ENCODE measurements at places on chromosomes 7 and 10.

- DNase-seq: no peak
Measured at GRCh38 chr7:1027242-1028043, 16.9 kb upstream of the GPR146 start.

DNA sequence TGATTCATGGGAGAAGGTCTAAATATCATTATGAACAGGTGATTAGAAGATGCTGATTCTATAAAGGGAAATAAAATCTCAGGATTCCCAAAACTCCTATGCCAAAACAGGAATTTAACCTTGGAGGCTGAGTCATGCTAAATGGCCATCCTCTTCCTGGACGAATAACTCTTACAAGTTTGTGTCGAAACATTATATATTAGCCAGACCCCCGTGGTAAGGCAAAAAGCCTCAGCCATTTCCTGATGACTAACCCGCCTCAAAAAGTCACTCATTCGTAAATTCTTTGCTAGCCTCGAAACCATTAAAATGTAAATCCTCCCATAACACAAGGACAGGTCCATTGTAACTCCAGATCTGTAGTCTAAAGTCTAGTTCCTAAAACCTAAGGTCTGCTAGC lies 32.0 kb downstream of the CUL2 start:
- no peak for DNase-seq

DNA sequence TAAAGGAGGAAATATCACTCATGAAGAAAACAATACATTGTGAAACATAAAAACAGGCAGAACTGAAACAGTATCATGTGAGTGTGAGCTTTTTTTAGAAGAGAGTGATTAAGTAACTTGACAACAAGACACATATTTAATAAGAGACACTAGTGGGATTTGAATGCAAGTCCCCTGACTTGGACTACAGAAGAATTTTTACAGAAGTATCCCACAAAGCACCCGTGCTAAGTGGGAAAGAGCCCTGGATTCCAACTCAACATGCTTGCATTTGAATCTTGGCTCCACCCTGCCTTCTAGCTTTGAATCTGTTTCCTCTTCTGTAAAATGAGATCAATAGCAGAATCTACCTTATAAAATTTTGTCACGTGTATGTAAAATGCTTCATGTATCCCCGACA lies 166.2 kb downstream of the ZNF365 start:
- no peak for DNase-seq

DNA sequence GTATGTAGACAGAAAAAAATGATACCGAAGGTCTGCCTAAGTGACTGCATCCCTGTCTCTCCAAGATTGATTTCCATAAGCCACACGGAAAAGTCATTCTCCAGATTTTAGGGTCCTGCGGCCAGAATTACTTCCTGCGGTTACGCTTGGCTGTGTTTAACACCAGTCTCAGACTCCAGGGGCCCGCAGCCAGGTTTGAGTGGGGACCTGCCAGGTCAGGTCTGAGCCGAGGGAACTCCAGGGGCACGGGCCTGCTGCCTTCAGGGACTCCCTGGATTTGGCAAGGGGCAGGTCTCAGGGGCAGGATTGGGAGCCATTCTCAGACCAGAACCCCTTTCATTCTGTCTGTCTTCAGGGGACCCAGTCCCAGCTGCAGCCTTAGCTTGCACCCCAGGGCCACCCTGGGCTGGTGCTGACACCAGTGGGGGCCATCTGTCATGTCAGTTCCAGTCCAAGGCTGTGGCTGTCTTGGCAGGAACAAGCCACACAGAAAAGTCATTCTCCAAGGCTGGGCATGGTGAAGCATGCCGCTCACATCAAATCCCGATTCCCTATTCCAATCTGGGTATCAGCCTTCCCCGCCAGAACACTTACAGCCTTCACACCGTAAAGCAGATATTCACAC lies 39.0 kb downstream of the TMEM120A start:
- DNase-seq: no peak

DNA sequence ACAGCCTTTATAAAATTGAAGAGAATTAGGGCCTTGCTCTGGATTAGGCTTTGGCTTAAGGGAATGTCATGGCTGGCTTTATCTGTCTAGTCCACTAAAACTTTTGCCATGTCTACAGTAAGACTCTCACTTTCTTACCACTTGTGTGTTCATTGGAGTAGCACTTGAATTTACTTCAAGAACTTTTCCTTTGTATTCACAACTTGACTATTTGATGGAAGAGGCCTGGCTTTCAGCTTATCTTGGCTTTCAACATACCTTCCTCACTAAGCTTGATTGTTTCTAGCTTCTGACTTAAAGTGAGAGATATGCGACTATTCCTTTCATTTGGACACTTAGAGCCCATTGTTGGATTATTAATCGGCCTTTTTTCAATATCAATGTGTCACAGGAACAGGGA lies 96.1 kb downstream of the TPST1 start:
- no peak for DNase-seq

GRCh38 chr10:31424473-31424872 lies 105.5 kb downstream of the ZEB1 start:
- DNase-seq: no peak

DNA sequence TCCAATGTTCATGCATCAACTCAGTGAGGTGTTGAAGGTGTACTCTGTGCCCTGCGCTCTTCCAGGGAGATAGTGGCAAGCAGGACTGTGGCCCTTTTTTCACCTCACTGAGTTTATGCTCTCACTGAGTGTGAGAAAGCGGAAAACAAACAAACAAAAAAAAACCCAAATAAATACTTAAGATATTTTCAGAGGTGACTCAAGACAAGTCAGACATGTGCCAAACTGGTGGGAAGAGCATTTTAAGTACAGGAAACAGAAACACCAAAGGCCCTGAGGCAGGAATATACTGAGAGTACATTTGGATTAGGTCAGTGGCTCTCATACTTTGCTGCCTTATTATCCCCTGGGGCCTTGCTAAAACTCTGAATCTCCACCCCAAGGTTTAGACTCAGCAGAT lies 111.9 kb upstream of the IGFBP3 start:
- no peak for DNase-seq

- DNase-seq: no peak
Measured at GRCh38 chr10:123295644-123296043, 141.4 kb downstream of the BUB3 start.

DNA sequence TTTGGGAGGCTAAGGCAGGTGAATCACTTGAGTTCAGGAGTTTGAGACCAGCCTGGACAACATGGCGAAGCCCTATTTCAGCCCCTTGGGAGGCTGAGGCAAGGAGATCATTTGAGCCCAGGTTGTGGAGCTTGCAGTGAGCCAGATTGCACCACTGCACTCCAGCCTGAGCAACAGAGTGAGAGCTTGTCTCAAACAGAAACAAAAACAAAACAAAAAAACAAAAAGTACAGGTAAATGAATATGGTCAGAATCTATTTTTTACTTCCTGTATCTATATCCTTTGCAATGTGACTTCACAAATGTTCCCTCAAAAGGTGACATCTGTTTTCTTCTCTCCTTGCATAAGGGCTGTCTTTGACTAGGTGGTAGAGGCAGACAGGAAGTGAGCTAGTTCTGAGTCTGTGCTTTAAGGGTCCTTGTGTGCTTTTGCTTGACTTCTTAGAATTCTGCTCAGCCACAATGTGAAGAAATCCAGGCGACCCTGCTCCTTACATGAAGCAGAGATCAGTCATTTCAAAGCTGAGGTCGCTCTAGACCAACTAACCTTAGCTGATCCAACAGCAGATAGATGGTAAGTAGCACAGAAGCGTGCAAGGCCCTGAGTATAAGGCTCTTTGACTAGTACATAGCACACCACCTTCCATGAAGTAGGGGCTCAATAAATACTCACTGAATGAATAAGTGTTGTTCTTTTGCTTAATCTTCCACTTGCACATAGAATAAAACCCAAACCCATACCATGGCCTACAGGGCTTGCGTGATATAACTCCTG lies 423.2 kb upstream of the PCDH15 start:
- no peak for DNase-seq

Measured in GM12891 (cell line).